Ascending aorta (tissue), 2 donors: ENCODE measurements at places on chromosomes 1 and 21.

- no peak for DNase-seq
Measured at GRCh38 chr1:56576880-56577405, 2.4 kb downstream of the PLPP3 start.

GRCh38 chr1:179052776-179053175 lies 27.1 kb downstream of the FAM20B start:
- DNase-seq = no peak

- no peak for DNase-seq
Measured at GRCh38 chr1:22788254-22788661, 77.6 kb downstream of the EPHB2 start.

GRCh38 chr1:47003896-47004403 lies 19.5 kb upstream of the CYP4X1 start:
- no peak for DNase-seq

DNA sequence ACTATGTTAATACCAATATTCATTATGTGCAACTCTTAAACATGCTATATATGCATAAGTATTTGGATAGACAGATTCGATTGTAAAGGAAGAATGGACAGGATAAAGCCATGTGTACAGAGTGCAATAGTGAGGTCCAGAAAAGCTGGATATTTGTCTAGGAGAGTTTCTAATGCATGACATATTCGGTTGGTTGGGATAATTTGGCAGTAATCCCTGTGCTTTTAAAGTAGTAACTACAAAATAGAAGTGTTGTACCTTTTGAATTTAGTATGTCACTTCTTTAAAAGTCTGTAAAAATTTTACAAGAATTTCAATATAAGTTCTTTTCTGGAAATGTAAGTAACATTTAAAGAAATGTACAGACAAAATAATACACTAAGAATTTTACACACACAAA lies 774.5 kb downstream of the USP25 start:
- no peak for DNase-seq

DNA sequence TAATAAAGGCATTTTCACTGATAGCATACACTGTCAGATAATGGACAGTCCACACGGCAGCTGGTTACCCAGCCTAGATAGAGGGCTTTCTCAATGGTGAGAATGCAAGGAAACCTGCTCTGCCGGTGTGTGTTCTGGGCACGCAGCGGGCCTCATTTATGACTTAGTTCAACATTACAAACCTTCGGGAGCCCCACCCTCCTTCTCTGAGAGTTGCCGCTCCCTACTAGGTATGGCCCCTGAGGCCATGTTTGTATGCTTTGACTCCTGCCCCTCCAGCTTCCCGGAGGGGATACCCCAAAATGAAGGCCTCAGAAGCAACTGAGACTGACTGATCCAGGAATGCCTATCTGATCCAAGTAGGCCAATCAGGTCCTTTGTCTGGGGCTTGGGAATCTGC lies 17.2 kb upstream of the FABP3 start:
- no peak for DNase-seq

DNA sequence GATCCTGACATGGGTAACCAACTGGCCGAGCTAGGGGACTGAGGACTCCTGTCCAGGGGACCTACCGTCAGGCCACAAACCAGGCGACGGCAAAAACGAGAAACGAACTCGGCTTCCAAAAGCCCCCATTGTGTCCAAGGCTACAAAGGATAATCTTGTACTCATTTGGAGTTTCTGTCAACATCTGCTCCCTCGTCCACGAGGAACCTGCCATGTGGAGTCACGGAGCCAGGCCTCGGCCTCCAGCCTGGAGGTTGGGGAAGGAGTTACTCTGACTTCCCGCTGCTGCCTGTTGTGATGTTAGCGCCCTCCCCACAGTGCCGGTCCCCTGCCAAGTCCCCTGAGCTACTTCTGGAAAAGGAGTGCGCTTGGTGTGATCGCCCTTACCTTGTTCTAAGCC lies 7.3 kb downstream of the KRTAP10-1 start:
- DNase-seq = no peak

DNA sequence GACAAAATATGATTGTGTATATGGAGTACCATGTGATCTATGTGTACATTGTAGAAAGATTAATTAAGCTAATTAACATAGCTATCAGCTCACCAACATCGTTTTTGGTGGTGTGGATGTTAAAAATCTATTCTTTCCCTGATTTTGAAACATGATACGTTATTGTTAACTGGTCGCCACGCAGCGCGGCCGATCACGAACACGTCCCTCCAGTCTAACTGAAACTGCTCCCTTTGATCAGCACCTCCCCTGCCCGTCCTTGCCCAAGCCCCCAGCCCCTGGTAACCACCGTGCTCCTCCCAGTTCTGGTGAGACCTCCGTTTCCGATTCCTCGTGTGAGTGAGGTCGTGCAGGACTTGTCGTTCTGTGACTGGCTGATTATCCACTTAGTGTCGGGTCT lies 67.0 kb downstream of the AGPAT3 start:
- DNase-seq = no peak

- DNase-seq = no peak
Measured at GRCh38 chr1:46549697-46550681, 1.5 kb downstream of the KNCN start.

DNA sequence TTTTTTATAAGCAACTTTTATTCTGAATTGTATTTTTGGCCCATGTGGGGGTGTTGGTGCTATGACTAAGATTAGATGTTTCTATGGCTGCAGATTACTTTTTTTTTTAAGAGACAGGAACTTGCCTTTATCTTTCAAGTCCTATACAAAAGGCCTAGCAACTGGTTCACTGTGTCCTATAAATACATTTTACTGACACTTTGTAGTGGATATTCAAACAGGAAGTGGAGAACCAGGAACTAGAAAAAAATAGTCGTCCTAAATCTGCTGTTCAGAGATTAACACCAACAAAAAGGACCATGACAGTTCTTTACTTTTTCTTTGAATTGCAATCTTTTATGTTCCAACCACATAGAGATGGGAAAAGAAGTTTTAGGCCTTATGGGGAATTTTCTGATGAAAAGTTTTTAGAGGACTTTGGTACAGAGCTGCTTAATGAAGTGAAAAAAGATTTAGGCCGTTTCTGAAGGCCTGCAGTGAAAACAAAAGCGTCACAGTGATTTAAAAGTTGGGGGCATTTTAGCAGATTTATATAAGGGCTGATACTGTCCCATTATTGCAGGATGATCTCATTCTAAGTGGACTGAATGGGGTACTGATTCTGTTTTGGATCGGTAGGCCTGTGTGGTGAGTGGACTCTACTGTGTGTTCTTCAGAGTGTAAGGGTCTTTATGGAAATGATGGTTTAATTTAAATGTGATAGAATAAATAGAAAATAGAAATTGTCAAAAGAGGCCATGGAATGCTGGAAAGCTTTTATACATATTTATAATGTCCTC lies 136.4 kb upstream of the DEPDC1 start:
- no peak for DNase-seq

GRCh38 chr1:154820646-154821045 lies 49.4 kb downstream of the KCNN3 start:
- no peak for DNase-seq

DNA sequence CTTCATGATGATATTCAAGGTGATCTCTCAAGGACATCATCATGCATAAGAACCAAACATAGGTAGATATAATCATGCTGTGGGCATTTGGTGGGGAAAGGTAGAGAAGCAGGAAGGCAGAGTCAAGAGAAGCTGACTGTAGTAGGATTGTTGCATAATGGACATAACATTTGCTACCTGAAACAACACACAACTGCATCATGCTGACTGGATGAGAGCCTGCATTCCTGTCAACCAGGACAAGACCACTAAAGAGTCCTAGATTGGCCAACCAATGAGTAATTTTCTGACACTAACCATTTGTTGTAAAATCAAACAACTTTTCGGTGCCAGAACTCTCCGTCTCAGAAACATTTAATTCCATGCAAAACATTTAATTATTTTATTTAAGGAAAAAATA lies 377.2 kb downstream of the PLPP3 start:
- no peak for DNase-seq

- DNase-seq = no peak
Measured at GRCh38 chr21:39923476-39923875, 56.2 kb downstream of the PCP4 start.

DNA sequence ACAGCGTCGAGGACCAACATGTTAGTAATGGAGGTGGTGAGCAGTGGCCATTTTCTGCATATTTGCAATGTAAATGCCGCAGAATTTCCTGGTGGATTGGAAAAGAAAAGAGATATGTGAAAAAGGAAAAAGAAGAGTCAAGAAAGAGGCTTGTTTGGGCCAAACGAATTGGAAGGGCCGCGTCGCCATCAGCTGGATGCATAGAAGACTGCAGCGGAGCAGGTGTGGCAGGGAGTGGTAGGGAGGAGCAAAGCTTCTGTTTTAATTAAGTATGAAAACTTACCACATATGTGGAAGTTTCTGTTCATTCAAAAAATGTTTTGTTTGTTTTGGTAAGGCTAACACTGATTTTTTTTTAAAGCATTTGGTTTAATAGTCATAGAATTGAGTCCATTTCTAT lies 690.7 kb downstream of the NCAM2 start:
- DNase-seq = no peak

DNA sequence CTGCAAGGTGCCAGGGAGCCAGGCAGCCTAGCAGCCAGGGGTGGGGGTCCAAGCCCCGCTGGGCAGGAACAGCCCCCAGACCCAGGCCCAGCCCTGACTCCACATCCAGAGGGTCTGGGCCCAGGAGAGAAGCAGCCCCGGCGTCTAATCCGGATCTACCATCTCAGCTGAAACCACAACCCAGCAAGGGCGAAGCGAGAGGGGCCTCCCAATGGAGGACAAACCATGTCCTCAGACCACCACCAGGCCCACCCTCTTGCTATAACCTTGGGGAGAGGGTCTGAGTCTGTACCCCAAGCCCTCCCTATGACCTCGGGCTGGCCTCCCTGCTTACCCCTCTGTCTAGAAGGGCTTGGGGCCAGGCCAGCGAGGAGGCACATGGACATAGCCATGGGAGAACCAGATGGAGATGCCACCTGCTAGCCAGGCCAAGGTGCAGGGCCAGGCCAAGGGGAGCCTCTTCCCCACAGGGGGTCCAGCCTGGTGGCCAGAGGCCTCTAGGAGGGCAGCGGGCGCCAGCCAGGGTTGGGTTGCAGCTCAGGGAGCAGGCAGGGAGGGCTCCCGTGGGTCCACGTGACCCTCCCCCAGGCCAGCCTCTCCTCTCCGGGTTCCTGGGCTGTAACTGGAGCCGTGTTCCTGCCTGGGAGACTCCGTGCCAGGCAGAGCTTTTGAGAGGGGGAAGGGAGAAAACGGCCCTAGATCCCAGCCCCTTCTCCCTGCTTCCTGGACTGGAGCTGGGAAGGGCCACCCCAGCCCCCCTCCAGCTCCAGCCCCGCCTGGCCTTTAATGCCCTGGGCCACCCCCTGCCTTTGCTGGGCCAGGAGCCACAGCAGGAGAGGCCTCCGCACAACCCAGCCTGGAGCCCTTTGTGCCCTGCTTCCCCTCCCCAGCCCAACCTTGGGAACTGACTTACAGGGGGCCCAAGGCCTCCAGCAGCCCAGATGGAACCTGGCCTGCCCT lies 2.5 kb downstream of the WNT9A start:
- no peak for DNase-seq

- no peak for DNase-seq
Measured at GRCh38 chr1:29117381-29117780, 6.3 kb downstream of the TMEM200B start.

- no peak for DNase-seq
Measured at GRCh38 chr1:185788386-185788785, 54.2 kb downstream of the HMCN1 start.

- DNase-seq = no peak
Measured at GRCh38 chr1:210828996-210829596, 304.9 kb downstream of the KCNH1 start.

DNA sequence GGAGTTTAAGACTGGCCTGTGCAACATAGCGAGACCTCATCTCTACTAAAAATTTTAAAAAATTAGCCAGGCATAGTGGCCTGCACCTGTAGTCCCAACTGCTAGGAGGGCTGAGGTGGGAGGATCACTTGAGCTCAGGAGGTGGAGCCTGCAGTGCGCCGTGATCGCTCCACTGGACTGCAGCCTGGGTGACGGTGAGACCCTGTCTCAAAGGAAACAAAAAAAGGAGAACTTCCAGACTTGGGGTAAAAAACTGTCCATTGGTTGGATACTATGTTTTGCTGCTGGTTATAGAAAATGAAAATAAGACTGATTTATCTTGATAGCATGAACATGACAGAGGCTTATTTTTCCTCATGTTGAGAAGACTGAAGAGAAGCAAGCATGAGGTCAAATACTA lies 79.4 kb downstream of the WDR4 start:
- no peak for DNase-seq
